Renal cortical epithelial cell (primary cell): ENCODE measurements at places on chromosomes 7 and 10. TPM values are rescaled to one million over a fixed set of nuclear protein-coding genes. Genes with fewer than 3 reads are reported as not detected.

DNA sequence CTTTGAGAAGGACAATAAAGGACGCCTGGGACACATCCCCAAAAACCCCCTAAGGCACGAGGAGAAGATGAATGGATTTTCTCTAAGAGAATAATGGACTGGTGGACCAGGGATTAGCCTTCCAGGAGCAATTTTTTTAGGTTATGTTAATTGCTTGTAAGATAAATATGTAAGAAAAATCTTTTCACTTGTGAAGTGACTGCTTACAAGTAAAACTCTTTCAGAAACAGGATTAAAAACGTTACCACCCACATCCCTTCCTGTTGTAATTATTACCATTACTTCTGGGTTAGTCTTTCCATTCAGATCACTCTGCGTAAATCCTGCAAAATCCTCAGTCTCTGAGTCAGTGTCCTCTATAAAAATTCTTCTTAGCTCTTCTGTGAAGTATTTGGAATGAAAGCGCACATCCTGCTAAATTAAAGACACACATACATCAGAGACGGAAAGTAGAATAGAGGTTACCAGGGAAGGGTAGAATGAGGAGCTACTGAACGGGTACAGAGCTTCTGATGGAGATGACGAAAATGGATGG lies 34.3 kb downstream of the CDCA7L start:
- no peak for DNase-seq

Gene UNC5B
- 0.35 and 0.80 TPM in 2 replicates for total RNA-seq

- no peak for DNase-seq
Observed at GRCh38 chr10:132054564-132054963, 11.2 kb upstream of the JAKMIP3 start.

Gene PPP1R9A
- total RNA-seq: 32.8 and 56.6 TPM in 2 replicates

DNA sequence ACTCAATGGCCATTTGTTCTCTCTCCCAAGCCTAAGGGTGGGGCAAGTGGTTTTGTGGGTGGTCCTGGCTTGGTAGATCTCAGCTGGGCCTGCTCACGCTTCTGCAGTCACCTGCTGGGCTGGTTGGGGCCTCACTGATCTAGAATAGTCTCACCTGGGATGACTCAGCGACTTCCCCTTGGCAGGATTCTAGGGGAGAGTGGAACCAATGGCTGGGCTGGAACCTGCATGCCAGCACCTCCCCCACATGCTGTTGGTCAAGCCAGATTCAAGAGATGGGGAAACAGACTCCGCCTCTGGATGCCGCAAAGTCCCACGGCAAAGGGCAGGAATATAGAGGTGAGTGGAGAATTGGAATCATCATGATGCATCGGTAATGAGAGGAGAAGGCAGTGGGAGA lies 292.9 kb upstream of the NPVF start:
- no peak for DNase-seq

DNA sequence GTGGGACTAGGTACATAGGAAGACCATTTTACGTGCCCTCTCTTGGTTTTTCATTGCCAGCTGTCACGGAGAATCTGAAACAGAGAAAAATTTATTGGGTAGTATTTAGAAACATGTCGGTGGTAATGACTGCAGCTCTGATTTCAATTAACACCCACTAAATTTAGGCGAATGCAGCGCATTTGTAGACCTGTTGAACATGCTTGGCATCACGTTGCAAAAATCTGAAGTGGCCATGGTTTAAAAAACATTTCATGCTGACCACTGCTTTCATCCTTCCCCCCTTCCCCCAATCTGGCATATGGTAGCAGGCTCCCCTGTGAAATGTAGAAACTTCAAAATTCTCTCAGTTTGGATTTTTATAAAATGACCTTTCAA lies 34.0 kb downstream of the LRMDA start:
- DNase-seq: no peak

- DNase-seq: peak; percentile 87
Observed at GRCh38 chr7:28608731-28609130, 196.4 kb downstream of the CREB5 start.

Gene ACTR3C
- total RNA-seq: 40.1 and 81.8 TPM in 2 replicates

- DNase-seq: no peak
Observed at GRCh38 chr7:68125168-68125567, 1128.5 kb downstream of the TYW1 start.

Gene CHST15
- 33.7 and 38.3 TPM in 2 replicates for total RNA-seq

Gene NXPH1
- total RNA-seq: not detected in 2 replicates

DNA sequence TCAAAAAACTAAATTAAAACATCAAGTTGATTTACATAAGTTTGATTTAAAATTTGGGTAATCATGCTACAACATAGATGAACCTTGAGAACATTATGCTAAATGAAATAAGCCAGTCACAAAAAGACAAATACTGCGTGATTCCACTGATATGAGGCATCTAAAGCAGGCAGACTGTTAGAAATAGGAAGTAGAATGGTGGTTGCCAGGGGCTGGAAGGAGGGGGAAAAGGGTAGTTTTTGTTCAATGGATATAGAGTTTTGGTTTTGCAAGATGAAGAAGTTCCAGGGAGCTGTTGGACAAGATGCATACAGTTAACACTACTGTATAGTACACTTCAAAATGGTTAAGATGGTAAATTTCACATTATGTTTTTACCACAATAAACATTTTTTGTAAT lies 45.0 kb upstream of the IFRD1 start:
- no peak for DNase-seq

Gene KCNMA1
- total RNA-seq: 12.9 and 17.7 TPM in 2 replicates

DNA sequence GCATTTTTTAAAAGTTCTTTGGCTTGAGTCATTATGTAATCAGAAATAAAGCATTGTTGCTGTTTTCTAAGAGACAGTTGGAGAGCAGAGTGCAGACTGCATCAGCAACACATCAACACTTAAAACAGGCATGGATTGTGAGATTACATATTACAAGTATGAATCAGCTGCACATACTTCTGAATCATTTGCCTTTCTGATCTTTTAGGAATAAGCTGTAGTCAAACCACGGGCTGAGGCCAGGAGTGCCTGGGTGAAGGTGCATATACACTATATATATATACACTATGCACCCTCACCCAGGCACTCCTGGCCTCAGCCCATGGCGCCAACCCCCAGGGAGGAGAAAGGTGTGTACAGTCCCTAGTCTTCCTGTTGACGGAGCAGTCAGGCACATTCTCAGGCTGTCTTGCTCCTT lies 52.4 kb upstream of the DLX6 start:
- peak; percentile 1 for DNase-seq

Gene EN2
- 0.05 TPM in 1 of 2 replicates, not detected in the other for total RNA-seq

Gene NACAD
- 1.0 and 7.4 TPM in 2 replicates for total RNA-seq

Gene HMX2
- total RNA-seq: not detected in 2 replicates

DNA sequence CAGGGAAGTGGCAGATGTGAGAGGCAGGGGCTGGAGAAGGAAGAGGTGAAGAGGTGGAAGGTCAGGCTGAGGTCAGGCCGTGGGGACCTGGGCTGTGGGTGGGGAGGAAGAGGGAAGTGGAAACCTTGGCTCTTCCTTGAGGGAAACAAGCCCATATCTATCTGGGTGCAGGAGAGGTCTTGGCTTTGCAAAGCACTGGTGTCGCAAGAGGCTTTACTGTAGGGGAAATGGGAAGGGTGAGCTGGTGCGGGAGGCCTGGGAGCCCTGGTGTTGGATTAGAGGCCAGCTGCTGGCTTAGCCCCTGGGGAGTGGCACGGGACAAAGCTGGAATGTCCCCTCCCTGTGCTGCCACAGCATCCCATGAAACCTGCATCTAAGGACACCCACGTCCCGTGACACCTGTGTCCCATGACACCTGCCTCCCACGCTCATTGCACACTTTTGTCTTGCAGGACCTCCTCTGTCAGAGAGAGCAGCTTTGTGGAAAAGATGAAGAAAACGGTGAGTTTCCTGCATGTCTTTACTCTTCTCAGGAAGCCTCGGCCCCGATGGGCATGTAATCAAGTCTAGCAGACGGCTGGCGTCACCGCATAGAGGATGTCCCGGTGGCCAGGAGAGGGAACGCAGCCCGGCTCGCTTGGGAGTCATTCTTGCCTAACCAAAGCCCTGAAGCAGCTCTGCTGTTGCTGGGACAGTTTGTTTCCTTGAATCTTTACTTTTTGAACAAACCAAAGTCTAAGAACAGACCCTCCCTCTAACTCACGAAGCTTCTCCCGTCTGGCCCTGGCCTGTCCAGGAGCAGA lies 22.2 kb downstream of the TMEM120A start:
- DNase-seq: no peak

- DNase-seq: peak; percentile 89
Observed at GRCh38 chr10:17479015-17479615, 24.7 kb upstream of the ST8SIA6 start.

Gene RSPH10B
- 0.17 and 1.4 TPM in 2 replicates for total RNA-seq

DNA sequence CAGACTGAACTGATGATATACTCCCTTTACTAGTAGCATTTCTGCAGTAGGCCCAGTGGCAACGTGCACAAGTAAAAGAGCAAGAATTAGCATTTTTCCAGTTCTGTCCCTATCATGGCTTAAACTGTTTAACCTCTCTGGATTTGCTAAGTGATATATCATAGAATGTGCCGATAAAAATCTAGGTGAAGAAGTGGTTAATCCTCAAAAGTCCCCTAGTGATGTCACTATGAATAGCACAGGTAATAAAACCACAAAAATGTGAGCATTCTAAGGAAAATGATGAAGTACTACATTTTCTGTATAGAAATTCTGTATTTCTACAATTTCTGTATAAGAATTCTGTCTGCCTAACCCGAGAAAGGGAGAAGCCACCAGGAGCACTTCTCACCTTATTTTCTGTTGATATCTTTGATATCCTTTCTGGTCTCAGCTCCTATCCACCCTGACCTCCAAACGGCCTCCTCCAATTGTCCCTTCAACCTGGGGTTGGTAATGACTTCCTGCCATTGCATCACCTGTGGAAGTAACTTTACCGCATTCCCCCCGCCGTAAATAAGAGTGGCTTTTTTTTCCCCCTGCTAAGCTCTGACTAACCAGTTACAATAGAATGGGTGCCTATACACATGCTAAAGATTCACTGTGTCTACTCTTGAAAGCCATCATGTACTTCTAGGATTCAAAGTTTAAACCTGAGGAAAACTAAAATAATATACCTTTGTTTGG lies 155.9 kb upstream of the ASAH2 start:
- no peak for DNase-seq
